GM03348 (cell line): ENCODE measurements at places on chromosomes 2 and 18.

GRCh38 chr18:62131301-62131909 is 55.5 kb downstream of the PIGN start:
- peak; percentile 69 for DNase-seq

DNA sequence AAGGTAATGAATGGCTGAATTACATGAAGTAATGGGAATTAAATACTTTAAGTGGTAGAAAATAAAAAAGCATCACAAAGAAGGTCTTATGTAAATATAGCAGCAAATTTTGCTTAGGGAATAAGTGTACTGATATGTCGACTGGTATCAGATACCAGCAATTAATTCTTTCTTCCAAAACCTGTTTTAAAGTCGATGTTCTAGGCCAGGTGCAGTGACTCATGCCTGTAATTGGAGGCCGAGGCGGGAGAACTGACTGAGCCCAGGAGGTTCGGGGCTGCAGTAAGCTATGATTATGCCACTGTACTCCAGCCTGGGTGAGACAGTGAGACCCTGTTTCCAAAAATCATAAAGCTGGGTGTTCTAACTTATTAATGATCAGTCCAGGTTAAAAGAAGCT is 30.3 kb downstream of the SP3 start:
- DNase-seq: no peak

DNA sequence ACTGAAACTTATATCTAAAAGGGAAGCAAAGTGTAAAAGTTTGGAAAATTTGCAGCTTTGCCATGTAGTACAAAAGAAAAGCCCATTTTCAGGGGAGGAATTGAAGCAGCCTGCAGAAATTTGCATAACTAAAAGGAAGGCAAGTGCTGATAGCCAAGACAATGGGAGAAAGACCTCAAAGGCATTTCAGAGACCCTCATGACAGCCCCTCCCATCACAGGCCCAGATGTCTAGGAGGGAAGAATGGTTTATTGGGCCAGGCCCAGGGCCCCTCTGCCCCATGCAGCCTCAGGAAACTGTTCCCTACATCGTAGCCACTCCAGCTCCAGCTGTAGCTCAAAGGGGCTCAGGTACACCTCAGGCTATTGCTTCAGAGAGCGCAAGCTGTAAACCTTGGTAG is 14.4 kb upstream of the WDR75 start:
- DNase-seq: no peak

GRCh38 chr2:96359310-96359709 is 23.7 kb downstream of the NCAPH start:
- no peak for DNase-seq

GRCh38 chr2:219524817-219525216 is 10.5 kb downstream of the ASIC4 start:
- no peak for DNase-seq
